ENCODE measurements at places on chromosomes 12 and 14.

- no peak for DNase-seq
These were observed 3.3 kb downstream of the DLK1 start for GRCh38 chr14:100729982-100730381.

- peak; percentile 17 for DNase-seq
These were observed 3.5 kb downstream of the RSRC2 start for GRCh38 chr12:122523280-122523679.

GRCh38 chr12:101552277-101552676 lies 42.5 kb upstream of the MYBPC1 start:
- no peak for DNase-seq

GRCh38 chr14:105853089-105853906 lies 326.9 kb downstream of the TMEM121 start:
- DNase-seq, result no peak

- DNase-seq, result no peak
These were observed 22.5 kb upstream of the TMPRSS12 start for GRCh38 chr12:50820177-50820576.

- DNase-seq, result no peak
These were observed 52.0 kb downstream of the NAV3 start for GRCh38 chr12:77882709-77883108.

GRCh38 chr12:130372936-130373335 lies 35.2 kb downstream of the PIWIL1 start:
- no peak for DNase-seq

- no peak for DNase-seq
These were observed at the start of gene TNFRSF1A for GRCh38 chr12:6341417-6342139. TNFRSF1A (minus strand) TSS chr12:6342076; CDS start chr12:6341814, 262 bp downstream.

GRCh38 chr14:53581504-53581903 lies 375.1 kb downstream of the BMP4 start:
- no peak for DNase-seq

DNA sequence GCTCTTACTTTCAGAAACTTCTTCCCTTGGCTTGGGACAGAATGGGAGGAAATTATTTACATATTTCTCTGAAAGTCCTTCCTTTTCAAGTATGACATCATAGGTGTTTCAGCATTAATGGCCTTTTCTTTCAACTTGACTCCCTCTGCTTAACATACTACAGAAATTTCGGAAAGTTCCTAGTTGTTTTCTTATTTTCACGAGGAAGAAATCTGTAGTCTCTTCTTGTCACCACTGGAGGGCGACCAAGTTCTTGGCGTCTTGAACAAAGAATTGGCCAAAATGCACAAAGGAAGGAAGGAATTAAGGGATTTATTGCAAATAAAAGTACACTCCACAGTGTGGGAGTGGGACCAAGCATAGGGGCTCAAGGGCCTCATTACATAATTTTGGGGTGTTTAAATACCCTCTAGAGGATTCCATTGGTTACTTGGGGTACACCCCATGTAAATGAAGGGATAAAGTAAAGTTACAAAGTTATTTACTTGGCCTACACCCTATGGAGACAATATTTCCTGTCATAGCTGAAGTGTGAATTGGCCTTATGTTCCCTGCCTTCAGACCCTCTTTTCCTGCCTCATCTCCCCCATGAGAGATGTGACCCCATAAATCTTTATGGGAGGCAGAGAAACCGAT lies 70.4 kb downstream of the RPL10L start:
- no peak for DNase-seq

GRCh38 chr12:76586764-76587395 lies 27.3 kb upstream of the OSBPL8 start:
- no peak for DNase-seq

DNA sequence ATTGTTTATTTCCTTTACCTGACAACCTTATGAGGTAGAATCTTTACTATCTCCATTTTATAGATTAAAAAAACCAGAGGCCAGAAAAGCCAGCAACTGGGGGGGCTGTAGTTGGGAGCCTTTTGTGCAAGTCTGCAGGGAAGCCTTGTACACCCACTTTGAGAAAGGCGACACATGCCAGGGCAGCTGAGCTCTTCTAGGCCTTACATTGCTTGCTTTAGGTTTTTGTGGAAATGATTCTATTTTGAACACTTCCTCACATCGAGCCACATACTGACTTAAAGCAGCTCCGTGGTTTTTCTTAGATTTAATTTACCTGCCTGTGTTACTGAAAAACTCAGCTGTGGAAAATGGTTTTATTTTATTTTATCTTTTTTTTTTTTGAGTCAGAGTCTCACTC lies 34.6 kb downstream of the EP400 start:
- no peak for DNase-seq

DNA sequence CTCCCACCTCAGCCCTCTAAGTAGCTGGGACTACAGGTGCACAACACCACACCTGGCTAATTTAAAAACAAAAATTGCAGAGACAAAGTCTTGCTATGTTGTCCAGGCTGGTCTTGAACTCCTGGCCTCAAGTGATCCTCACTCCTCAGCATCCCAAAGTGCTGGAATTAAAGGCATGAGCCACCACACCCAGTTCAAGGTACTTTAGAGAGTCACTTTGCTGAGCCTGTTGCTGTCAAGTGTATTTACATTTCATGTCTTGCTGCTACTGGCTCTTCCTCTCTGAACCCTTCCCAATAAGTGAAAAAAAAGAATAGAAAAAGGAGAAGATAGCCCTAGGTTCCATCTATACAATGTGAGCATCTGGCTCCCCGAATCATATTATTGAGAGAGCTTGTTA lies 38.4 kb downstream of the SLCO1A2 start:
- no peak for DNase-seq

DNA sequence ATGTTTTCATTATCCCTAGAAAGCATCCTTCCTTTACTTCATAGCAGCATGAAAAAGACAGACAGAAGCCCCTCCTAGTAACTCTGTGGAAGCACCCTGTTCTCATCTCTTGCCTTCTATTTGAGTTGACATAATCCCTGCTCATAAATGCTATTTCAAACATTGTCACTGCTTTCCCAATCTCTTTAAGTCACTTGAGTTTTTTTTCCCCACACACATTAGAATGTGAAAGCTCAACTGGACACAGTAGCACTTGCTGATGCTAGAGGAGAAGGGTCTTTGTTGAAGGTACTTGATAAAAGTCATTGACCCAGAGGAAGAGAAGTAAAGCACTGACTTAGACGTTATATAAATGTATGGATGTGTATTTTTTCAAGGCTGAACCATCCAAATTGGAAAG lies 3.0 kb downstream of the E2F7 start:
- DNase-seq, result no peak

GRCh38 chr12:81558031-81558430 lies 201.1 kb downstream of the PPFIA2 start:
- DNase-seq, result no peak

- no peak for DNase-seq
These were observed 41.8 kb upstream of the HIF1A start for GRCh38 chr14:61653507-61653906.

DNA sequence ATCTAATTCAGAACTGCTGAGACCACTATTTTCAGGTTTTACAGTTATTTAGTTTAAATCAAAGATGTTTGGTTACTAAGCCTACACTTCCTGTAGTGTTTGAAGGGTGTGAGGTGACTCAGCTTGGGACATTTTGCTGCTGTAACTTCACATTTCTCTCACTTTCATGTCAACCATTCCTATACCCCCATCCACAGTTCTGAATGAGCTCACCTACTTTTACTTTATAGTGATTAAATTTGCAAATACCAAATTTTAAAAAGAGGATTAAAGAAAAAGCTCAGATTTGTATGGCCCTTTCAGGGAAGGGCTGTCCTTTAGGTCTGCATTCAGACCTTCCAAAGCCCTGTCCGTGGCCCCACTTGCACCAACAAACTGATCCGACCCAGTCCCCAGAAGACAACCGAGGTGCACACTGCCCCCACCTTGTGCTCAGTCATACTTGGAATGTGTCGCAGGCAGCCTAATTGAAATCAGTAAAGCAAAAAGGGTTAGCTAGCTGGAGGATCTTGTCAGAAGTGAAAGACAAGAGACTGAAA lies 174.4 kb downstream of the MON2 start:
- DNase-seq, result no peak

GRCh38 chr12:76634133-76634532 lies 74.6 kb upstream of the OSBPL8 start:
- DNase-seq, result no peak

- DNase-seq, result no peak
These were observed 9.2 kb upstream of the PAPLN start for GRCh38 chr14:73227812-73228781.

DNA sequence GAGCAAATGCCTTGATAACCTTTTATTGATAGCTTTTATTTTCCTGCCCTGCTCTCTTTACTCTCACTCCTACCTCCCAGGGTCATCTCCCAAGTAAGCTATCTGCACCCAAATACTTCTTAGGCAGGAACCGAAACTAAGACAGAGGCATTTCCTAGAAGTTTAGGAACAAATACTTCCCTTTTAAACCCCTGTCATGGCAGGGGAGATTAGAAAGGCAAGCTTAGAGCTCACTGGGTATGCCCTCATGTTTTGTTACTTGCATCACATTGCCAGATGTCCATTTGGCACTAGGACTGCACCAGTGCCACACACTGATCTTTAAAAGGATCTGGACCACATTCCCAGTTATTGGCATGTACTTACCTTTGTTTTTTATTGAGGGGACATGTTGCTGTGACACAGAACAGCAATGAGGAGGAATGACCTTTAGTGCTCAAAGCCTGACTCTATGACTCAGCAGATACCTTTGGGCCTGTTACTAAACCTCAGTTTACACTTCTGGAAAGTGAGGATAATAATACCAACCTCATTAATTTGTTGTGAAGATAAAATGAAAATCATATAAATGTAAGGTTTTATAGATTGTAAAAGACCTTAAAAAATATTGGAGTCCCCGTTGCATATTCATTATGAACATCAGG lies 40.9 kb upstream of the MBIP start:
- DNase-seq, result no peak

- DNase-seq, result no peak
These were observed 498.4 kb downstream of the RMST start for GRCh38 chr12:97960741-97961608.

GRCh38 chr14:91611528-91611927 lies 101.4 kb upstream of the PPP4R3A start:
- no peak for DNase-seq

GRCh38 chr12:47849261-47849660 lies 29.6 kb upstream of the HDAC7 start:
- DNase-seq, result no peak

DNA sequence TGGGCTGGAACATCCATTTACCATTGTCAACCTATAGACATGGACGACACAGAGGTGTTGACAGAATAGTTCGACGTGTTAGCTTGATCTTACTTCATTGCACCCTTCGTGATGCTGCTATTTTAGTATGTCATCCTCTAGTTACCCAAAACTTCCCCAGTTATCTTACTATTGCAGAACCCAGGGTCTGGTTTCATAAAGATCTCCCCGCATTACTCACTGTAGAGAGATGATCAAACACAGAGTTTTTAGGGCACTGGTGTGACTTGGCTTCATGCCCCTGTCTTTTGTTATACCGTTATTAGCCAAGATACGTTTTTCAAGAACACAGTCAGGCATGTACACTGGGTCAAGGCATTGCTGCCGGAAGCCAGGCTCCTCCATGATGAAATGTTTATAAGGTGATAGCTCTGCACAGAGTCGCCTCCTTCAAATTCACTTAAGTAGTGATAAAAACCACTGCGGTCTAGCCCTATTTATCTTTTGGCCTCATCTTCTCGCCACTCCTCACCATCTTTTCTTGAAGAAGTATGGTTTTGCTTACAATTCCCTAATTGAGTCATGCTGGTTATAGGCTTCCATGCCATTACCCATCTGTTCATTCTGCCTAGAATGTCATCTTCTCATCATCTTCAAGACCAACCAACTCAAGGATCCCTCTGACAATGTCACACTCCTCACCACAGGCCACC lies 1127.9 kb downstream of the VRK1 start:
- no peak for DNase-seq

DNA sequence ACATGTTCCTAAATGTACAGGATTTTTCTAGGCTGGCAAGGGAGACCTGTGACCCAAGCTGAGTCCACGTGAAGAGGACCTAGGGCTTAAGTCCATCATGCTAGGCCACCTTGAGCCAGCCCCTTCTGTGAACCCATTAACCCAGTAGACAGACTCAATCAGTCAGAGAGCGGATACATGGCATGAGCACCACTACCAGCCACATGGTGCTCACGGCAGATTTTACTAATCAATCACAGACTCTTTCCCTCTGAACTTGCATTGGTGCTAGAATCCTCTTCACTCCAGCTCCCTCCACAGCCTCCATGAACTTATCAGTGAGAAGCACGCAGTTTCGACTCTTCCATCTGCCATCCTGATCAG lies 9.0 kb downstream of the PHETA1 start:
- DNase-seq, result no peak

- DNase-seq, result no peak
These were observed 671 bp downstream of the GUCY2C start for GRCh38 chr12:14695715-14696141.

DNA sequence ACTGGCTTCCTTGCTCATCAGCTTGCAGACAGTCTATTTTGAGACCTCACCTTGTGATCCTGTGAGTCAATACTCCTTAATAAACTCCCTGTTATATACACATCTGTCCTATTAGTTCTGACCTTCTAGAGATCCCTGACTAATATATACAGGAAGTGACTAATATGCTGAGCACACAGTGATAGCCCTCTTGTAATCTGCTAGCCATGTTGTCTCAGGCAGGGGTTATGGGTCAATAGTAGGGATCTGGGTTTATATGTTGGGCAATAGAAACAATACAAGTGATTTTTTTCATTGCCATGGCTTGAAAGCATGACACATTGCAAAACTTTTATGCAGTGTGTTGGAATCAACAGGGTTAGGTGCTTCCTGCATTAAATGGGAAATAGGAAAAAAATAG lies 562.2 kb downstream of the GALC start:
- DNase-seq, result no peak

GRCh38 chr14:60204843-60205774 lies 39.9 kb upstream of the DHRS7 start:
- no peak for DNase-seq

GRCh38 chr12:115072712-115073111 lies 388.7 kb upstream of the TBX3 start:
- DNase-seq, result no peak

GRCh38 chr12:104555648-104556047 lies 98.9 kb downstream of the CHST11 start:
- DNase-seq, result no peak

DNA sequence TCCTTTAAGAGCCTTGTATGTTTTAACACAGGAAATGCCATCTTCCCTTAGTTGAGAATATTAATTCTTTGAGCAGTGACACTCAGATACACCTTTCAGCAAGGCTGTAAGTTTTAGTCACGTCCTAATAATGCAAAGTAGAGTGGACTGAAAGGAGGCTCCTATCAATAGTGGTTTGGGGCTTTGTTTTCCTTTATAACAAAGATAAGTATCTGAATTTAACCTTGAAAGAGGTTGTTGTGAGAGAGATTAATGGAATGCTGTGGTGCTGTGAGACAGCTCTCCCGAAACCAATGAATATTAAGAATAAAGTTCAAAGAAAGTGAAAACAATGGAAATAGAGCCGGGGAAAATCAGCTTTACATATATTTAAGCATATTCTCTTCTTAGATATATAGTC lies 259.6 kb downstream of the ERC1 start:
- no peak for DNase-seq
